SJSA1 (cell line): ENCODE measurements at places on chromosomes 11 and 22. TPM values are rescaled to one million over a fixed set of nuclear protein-coding genes. Genes with fewer than 3 reads are reported as not detected.
A peak's percentile ranks its signal among the peaks of the same experiment; 100 is the strongest.

- DNase-seq = peak; percentile 77
These were observed 33.5 kb downstream of the LIF start for GRCh38 chr22:30212996-30213441.

- DNase-seq = no peak
These were observed 37.3 kb downstream of the C11orf58 start for GRCh38 chr11:16775614-16776283.

- no peak for DNase-seq
These were observed 124.4 kb downstream of the SPATA19 start for GRCh38 chr11:133720951-133721350.

The DGCR2 gene
- 51.1 and 62.2 TPM in 2 replicates for total RNA-seq

- DNase-seq = no peak
These were observed 330.6 kb upstream of the ZC3H12C start for GRCh38 chr11:109762546-109762945.

DNA sequence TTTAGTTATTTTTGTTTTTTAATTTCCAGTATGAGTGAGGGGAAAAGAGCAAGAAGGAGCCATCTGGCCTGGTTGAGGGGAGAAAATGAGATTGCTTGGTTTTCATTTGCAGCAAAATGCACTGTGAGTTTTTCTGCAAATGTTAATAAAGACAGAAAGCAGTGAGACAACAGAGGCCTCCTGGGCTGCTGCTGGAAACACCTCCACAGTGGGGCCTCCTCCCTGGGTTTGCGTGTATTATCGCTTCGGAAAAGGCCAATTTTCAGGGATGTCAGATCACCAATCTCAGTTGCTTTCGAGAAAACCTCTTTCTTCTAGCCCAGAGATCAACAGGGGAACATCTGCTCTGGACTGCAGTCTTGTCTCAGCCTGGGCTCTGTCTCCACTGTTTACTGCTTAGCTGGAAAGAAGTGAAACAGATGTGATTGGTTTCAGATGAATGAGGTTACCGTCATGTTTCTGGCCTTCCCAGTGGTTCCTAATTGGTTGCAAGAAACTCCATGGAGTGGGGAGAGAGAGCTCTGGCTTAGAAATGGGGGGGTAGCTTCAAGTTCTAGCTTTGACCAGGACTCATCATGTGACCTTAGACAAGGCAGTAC lies 17.3 kb downstream of the TSPAN18 start:
- DNase-seq = no peak

DNA sequence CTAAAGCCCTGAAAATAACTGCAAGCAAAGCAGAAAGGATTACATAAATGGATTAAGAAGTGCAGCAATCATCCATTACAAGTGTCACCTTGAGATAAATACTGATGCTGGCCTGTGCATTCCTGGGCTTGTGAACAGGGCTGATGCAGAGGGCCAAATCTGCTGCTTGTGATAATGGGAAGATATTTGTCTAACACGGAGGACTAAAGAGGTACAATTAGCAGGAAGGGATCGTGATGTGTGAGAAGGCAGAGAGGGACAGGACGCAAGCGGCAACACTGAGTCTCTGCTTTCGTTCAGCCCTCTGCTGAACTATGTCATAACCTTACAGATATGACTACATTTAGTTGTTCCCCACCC lies 107.7 kb upstream of the DDI1 start:
- DNase-seq = no peak

The VPS51 gene
- total RNA-seq = 387 and 508 TPM in 2 replicates

DNA sequence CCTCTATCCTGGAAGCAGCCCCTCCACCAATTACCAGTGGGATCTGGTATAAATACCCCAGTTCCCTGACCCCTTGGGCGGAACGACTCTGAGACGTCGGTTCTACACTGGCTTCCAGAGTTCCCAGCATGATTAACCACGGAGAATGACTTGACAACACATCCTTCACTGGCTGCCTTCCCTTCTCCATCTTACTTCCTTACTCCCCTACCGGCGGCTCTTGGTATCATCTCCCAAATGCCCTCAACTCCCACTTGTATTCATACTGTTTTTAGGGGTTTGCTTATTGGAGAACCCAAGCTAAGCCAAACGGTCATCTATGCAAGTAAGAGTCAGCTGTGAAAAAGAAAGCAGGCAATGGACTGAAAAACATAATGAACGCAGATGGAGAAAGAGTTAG lies 56.1 kb downstream of the APOL3 start:
- DNase-seq = no peak

- DNase-seq = peak; percentile 34
These were observed 26.3 kb upstream of the HMGXB4 start for GRCh38 chr22:35230839-35231584.

GRCh38 chr11:26749927-26750326 lies 28.1 kb upstream of the SLC5A12 start:
- no peak for DNase-seq

DNA sequence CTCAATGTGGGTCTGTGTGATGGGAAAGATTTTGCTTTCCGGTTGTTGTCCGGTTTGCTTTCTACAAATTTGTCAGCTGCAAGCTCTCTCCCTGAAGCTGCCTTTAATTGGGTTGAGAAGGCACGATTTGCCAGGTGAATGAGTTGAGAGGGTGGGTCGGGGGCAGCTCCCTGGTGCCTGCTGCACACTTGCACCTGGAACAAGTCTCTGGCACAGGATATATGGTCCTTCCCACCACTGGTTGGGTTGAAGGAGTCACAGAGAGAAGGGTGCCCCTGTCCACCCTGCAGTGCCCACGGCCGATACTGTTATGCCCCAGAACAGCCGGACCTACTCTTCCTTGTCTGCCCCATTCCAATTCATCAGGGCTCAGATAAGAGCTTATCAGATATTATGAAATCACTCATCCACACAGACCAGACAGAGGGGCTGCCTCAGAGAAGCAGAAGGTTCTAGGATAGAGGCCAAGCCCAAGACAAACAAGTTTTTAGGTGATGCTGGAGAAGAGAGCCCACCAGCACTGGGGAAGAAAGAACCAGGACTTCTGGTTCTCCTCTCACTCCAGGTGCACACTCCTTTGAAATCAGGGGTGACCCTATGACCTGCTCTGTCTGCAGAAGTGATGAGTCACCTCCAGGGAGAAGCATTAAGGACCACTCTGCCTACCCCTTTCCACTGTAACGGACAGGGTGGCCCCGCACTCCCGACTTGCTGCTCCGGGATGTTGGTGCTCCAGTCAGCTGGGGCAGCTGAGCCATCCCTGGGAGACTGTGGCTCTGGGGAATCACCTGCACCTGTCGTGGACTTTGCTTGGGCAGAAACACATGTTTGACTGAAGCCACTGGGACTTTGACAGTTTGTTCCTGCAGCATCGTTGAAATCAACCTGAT lies 45.3 kb downstream of the RTL6 start:
- DNase-seq = no peak

DNA sequence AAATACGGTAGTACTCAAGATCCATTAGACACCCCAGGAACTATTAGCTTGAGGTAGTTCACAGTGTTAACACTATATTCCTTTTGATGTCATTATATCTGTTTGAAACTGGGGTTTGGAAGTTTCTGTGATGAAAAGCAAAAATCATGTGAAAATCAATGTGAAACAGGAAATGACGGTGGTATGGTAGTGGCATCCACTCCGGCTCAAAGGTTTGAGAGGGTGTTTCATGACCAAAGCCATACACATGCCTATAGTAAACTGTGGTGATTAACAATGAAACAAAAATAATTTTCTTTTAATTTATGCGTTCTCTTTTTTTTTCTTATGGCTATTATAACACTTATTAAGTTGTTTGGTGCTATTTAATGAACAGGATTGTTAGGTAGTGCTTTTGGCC lies 10.9 kb downstream of the RAB38 start:
- DNase-seq = no peak
